Stimulated activated CD4-positive, alpha-beta T cell treated with anti-CD3 and anti-CD28 coated beads, Interleukin-1b, Interleukin-23, amount 100 ng/mL, for 1 hour (primary cell): ENCODE measurements at places on chromosomes 16 and 17.

GRCh38 chr16:28231763-28232162 is 20.0 kb upstream of the XPO6 start:
- no peak for DNase-seq

DNA sequence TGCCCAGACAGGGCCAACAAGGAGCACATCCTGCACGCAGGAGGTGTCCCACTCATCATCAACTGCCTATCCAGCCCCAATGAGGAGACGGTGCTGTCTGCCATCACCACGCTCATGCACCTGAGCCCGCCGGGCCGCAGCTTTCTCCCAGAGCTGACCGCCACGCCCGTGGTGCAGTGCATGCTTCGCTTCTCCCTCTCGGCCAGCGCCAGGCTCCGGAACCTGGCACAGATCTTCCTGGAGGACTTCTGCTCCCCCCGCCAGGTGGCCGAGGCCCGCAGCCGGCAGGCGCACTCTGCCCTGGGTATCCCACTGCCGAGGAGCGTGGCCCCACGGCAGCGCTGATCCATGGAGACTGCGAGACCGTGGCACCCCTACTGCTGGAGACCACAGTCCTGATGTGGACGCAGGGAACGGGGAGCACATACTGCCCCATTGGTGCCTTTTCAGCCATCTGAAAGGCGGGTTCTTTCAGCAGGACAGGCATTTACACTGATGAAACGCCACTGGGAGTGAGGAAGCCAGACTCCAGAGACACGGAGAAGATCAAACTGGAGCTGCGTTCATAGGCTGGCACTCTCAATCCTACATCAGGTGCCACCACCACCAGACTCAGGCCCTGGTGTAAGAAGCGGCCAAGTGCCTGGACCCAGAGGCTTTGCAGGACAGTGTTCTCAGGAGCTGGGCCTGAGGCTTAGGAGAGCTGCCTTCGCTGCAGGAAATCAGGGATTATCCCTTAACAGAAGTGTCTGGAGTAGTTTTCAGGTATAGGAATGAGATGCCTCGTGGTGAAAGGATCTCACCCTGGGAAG is 2.6 kb downstream of the NT5C start:
- no peak for DNase-seq

- no peak for DNase-seq
Observed at GRCh38 chr16:85588562-85589503, 24.3 kb upstream of the GSE1 start.

DNA sequence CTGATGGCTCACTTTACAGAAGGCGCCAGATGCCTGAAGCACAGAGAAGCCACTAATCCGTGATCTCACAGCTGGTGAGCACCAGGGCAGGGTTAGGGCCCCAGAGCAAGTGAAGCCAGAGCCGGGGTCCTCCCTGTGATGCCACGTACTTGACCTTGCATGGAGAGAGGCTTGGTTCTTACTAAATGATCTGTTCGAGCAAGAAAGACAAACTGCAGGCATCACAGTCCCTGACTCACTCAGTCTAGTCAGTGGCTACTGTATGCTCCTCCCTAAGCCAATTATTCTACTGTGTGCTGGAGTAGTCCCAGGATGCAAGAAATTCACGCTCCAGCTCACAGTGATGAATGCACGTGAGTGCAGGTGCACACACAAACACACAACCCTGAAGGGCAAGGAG is 55.4 kb downstream of the SDK2 start:
- no peak for DNase-seq

GRCh38 chr16:57297856-57298255 is 13.4 kb upstream of the PLLP start:
- DNase-seq = no peak

GRCh38 chr17:44132275-44132821 is 8.9 kb upstream of the HDAC5 start:
- DNase-seq = no peak

GRCh38 chr17:76379646-76380376 is 4.6 kb upstream of the SPHK1 start:
- no peak for DNase-seq

GRCh38 chr16:64292953-64293352 is 828.9 kb downstream of the CDH11 start:
- no peak for DNase-seq

DNA sequence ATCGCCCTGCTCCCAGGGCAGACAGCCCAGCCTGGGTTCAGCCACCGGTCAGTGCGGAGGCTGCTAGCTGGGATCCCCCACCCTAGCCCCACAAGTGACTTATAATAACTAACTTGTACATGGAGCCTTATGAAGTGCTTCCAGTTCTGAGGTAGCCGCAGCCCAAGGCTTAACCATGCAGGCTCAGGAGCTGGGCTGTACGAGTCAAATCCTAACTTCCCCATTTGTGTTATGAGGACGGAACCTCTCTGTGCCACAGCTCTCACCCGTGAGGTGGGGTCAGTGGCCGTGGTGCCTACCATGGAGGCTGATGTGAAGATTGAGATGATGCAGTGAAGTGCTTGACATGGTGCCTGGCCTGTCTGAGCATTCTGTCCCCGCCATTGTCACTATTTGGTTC is 27.8 kb upstream of the GOSR2 start:
- DNase-seq = no peak

GRCh38 chr16:89153848-89154271 is 17.7 kb upstream of the CDH15 start:
- DNase-seq = no peak

- DNase-seq = no peak
Observed at GRCh38 chr17:9018726-9019125, 2.6 kb upstream of the NTN1 start.

DNA sequence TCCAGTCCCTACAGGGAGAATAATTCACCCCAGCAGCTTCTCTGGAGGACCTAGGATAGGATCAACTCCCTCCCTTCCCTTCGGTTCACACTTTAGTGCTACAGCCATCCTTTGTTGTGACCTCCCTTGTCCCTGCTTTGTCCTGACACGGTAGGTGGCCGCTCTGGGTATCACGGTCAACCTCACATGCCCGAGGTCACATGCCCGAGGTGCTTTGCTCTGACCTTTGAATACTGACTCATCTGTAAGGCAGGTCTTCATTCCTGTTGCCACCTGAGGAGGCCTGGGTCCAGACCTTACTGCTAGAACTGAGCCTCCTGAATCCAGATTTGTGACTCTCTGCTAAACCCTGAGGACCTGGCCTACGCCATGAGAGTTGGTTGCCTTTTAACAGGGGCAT is 19.7 kb downstream of the ALKBH5 start:
- DNase-seq = no peak

- DNase-seq = no peak
Observed at GRCh38 chr17:67517325-67517724, 140.2 kb downstream of the PITPNC1 start.

- DNase-seq = no peak
Observed at GRCh38 chr17:1643293-1643998, 2.1 kb downstream of the SCARF1 start.

GRCh38 chr16:75248536-75249380 is 2.7 kb downstream of the BCAR1 start:
- DNase-seq = no peak

GRCh38 chr17:7807206-7807605 is 26.8 kb upstream of the KDM6B start:
- DNase-seq = no peak

GRCh38 chr17:30210901-30211300 is 24.6 kb downstream of the SLC6A4 start:
- DNase-seq = no peak

DNA sequence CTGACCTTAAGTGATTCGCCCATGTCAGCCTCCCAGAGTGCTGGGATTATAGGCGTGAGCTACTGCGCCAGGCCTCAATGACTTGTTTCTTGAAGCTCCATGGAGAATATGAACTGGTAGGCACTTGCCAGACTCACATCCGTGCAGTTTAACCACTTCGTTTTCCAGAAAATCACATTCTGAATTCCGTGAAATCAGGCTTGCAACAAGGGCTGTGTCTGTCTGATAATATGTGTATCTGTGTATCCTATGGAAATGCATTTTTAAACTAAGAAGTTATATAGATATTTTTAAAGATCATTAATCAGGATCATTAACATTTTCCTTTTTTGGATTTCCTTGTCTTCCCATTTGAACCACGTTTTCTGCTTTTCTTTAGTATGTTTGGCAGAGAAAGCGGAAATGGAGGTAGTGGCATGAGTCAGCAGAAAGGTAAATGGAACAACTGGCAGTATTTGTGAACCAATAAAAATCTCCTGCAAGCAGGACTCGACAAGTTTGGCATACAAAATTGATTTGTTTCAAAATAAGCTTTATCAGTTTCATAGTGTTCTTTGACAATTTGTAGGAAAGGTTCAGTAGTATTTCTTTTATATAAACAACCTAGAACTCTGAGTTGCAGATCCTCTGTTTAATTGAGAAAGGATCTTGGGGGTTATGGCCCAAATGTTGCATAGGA is 33.0 kb downstream of the USP10 start:
- DNase-seq = no peak

GRCh38 chr17:29331075-29331707 is 37.2 kb upstream of the NUFIP2 start:
- no peak for DNase-seq

DNA sequence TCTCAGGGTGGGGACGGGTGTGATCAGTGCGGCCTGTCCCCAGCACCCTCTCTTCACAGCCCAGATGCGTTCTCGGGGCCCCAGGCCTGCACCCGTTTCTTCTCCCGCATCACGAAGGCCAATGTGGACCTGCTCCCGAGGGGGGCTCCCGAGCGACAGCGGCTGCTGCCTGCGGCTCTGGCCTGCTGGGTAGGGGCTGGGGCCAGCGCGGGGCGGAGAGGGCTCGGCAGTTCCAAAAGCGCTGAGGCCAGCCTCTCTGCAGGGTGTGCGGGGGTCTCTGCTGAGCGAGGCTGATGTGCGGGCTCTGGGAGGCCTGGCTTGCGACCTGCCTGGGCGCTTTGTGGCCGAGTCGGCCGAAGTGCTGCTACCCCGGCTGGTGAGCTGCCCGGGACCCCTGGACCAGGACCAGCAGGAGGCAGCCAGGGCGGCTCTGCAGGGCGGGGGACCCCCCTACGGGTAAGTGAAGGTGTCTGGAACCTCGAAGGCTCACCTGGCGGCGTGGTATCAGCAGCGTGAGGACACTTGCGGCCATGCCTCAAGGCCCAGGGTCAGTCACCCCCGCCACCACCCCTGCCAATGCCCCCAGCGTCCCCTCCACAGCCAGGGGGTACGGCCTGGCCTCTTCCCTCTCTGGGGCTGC is 4.4 kb downstream of the MSLN start:
- DNase-seq = no peak

GRCh38 chr17:61152898-61153297 is 246.7 kb upstream of the TBX2 start:
- no peak for DNase-seq
